ENCODE measurements at places on chromosomes 7 and 10. TPM values are rescaled to one million over a fixed set of nuclear protein-coding genes. Genes with fewer than 3 reads are reported as not detected.

CRTAC1 gene
- total RNA-seq, result 4.7 TPM

CLRN3 gene
- not detected for total RNA-seq

CACNA2D1 gene
- total RNA-seq, result 128 TPM

CDHR3 gene
- total RNA-seq, result 5.8 TPM

TEX47 gene
- 0.40 TPM for total RNA-seq

TMEM229A gene
- not detected for total RNA-seq

GALNT11 gene
- total RNA-seq, result 70.3 TPM

All from thyroid gland (tissue), 4 donors.